DMS79 (cell line): ENCODE measurements at places on chromosomes 16 and 17.

DNA sequence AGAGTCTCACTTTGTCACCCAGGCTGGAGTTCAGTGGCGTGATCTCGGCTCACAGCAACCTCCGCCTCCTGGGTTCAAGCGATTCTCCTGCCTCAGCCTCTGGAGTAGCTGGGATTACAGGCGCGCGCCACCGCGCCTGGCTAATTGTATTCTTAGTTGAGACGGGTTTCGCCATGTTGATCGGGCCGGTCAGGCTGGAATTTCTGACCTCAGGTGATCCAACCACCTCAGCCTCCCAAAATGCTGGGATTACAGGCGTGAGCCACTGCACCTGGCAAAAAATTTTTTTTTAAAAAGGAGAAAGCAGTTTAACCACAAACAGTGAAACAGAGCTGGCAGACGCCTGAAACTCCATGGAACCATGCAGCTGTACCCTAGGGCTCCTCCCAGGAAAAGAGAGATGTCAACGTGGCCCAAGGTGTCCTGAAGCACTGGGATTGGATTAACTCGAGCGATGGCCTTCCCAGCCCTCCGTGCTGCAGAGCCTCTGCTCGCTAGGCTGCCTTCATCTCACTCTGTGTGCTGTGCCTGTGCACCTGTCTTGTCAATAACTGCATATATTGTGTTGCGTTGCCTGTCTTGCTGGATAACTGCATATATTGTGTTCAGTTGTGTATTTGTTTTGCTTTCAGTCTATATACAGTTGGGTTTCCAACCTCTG lies 29.6 kb upstream of the FOXK2 start:
- DNase-seq, result no peak

- no peak for DNase-seq
These were observed 422.9 kb downstream of the WWOX start for GRCh38 chr16:78522327-78522726.

DNA sequence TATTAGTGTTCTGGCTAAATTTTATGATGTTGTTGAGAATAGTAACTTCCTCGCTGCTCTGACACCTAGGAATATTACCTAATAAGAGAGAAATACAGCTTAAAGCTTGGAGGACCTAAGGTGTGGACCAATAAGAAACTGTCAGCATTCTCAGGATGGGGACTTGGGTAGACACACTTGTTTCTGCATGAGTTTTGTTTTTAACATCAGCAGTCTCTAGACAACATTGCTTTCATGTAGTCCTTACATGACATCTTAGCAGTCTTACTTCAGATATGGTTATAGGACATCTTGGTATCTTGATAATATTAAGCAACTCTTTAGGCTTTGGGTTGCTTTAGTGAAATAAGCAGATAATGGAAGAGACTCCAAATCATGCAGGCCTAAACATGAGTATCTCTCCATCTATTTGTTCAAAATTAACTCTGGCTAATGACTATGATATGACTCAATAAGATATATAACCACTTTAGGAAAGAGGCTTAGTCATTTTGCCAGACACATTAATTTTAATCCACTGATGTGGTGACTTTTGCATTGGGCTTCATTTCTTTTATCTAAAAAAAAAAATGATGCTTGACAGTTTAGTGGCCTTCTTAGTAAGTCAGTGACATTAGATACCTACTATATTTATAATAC lies 84.5 kb downstream of the WNT3 start:
- DNase-seq, result no peak

DNA sequence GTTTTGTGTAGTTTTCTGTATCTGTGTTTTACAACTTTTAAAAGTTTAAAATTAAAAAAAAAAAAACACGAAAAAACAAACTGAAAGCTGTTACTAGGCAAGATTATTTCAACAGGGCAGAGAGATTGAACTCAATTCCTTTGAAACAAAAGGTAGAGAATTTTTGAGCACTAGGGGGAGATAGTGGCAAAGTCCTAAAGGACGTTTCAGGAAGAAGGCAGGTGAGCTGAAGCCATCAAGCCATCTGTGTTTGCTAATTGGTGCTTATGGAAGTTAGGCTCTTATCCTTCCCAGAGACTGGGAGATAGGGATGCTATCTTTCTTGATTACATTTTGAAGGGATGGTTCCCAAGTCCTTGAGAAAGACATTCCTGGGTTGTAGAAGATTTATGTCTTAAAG lies 70.6 kb upstream of the CLEC3A start:
- no peak for DNase-seq

- DNase-seq, result no peak
These were observed 92.2 kb upstream of the CACNG3 start for GRCh38 chr16:24163935-24164334.

DNA sequence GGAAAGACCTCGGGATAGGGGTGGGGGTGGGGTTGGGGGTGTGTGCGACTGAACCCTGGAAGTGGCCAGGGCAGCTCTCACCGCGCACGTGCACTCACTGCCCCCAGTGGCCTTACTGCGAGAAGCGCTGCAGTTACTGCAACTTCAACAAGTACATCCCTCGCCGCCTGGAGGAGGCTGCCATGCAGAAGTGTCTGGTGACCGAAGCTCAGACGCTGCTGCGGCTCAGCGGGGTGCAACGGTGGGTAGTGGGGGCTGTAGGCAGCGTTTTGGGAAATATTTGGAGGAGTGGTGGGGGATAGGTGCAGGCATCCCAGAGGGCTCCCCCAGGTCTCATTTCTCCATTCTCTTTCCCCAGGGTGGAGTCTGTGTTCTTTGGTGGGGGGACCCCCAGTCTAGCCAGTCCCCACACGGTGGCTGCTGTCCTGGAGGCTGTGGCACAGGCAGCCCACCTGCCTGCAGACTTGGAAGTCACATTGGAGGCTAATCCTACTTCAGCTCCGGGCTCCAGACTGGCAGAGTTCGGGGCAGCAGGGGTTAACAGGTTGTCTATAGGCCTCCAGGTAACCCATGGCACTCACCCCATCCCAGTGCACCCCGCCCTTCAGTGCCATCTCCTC lies 972 bp downstream of the RSAD1 start:
- peak; percentile 65 for DNase-seq

GRCh38 chr16:51286272-51286671 lies 135.2 kb upstream of the SALL1 start:
- DNase-seq, result no peak

GRCh38 chr16:15492091-15492740 lies 57.8 kb downstream of the BMERB1 start:
- DNase-seq, result no peak

DNA sequence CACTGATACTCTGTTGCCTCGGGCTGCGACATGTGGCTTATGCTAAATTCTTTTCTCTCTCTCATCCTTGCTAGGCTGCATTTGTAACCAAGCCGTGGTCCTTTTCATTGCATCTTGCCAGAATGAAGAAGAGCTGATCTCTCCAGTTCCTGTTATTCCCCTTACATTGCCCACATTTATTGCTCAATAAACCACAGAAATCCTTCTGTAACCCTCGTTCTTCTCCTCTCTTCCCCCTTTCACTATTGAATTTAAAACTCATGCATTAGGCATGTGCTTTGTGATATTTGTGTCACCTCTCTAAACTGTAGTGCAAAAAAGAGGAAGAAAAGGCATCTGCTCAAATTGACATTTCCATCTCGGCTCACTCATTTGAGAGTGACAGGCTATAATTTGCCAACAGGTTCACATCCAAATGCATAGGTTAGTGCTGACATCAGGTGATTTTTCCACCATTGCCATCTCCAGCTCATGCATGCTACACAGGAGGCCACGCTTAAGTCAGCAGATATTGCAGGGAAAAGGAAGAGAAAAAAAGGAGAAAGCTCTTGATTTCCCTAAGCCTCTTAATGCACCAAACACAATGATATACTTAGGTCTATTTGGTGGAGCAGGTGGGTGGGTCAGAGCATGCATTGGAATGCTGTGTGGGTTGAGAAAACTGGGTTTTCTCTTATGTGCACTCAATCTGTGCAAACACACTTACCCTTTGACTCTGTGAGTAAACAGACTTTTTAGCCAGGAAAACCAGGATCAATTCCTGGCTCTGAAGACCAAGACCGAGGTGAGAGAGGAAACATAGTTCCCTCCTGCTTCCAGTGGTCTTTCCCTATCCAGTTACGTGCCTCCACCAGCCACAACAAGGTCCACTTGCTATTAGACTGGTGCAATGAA lies 642.7 kb downstream of the HS3ST4 start:
- DNase-seq, result no peak

DNA sequence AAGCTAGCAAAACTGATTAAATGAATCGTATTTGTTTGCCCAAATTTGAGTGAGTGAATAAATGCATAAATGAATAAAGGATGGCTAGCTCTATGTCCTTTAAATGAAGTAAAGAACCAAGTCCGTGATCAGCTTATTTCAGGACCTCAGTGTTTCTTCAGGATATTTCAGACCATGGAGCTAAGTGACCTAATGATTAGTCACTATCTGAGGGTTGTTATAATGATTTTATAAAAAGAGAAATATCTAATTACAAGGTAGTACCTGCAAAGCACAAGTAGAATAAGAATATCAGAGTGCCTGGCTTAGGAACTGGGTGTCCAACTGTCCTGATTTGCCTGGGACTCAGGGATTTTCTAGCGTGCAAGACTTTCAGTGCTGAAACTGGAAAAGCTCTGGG lies 12.5 kb downstream of the KCNJ2 start:
- no peak for DNase-seq

- DNase-seq, result no peak
These were observed 21.5 kb downstream of the IRX5 start for GRCh38 chr16:54952195-54952594.

DNA sequence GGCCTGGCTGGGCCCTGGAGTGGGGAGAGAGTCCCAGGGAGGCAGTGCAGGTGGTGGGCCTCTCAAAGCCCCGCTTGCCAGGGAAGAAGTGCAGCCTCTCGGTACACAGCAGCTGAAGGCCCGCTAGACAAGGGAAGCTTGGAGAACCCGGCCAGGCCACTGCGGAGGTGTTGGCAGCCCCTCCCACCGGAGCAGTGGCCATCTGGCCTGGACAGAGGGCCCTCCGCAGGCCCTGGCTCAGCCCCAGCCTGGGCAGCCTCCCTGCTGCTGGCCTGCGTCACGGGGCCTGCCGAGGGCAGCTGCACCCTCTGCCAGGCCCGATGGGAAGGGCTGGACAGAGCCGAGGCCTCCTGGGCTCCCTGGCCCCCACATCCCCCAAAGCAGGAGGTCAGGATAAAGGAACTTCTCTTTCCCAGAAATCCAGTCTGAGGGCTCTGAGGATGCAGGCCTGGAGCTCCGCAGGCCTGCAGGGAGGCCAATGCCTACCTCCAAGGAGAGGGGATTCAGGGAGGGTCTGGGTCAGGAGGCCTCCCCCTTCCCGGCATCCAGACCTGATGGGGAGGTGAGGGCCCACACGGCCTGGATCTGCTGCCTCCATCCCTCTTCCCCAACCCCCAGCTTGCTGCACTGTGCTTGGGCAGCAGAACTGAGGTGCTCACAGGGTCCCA lies 4.3 kb downstream of the SPPL2C start:
- no peak for DNase-seq

DNA sequence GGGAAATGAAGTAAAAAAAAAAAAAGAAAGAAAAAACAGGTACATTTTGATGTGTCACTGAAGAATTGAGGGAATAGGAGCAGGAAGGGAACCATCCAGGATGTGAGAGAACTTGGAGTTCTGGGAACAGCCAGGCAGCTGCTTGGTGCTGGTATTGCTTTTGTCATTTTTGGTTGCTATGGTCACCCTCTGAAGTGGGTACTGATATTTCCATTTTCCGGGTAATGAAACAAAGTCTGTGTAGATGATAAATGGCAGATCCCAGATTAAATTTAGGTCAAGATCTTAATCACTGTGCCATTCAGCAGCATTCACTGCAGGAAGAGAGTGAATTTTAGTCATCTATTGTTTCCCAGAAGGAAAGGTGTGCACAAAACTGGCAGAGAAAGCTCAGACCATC lies 93.6 kb downstream of the ABCA8 start:
- no peak for DNase-seq

- no peak for DNase-seq
These were observed 16.4 kb downstream of the LYRM1 start for GRCh38 chr16:20916942-20917341.

DNA sequence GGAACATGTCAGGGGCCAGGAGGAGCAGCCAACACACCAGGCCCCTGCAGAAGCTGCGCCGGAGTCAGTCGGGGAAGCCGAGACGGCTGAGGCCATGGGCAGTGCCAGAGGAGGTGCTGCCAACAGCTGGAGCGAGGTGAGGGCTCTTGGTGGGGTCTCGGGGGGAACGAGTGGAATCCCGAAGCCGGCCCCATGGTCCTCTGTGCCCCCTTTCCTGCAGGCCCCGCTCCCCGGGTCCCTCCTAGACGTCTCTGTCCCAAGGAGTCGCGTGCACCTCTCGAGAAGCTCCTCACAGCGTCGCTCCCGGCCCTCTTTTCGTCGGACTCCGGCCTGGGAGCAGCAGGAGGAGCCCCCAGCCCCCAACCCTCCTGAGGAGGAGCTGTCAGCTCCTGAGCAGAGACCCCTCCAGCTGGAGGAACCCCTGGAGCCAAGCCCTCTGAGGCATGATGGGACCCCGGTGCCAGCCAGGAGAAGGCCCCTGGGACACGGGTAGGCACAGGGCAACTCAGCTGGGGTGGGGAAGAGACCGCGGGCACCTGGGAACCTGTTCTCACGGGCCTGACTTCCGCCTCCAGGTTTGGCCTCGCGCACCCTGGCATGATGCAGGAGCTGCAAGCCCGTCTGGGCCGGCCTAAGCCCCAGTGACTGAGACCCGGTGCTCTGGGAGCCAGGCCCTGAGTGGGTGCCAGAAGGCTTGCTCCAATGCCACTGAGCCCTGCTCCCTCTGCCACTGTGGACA lies 3.6 kb downstream of the APOBR start:
- no peak for DNase-seq

- peak; percentile 6 for DNase-seq
These were observed 1.1 kb upstream of the USP32 start for GRCh38 chr17:60392845-60393702.

DNA sequence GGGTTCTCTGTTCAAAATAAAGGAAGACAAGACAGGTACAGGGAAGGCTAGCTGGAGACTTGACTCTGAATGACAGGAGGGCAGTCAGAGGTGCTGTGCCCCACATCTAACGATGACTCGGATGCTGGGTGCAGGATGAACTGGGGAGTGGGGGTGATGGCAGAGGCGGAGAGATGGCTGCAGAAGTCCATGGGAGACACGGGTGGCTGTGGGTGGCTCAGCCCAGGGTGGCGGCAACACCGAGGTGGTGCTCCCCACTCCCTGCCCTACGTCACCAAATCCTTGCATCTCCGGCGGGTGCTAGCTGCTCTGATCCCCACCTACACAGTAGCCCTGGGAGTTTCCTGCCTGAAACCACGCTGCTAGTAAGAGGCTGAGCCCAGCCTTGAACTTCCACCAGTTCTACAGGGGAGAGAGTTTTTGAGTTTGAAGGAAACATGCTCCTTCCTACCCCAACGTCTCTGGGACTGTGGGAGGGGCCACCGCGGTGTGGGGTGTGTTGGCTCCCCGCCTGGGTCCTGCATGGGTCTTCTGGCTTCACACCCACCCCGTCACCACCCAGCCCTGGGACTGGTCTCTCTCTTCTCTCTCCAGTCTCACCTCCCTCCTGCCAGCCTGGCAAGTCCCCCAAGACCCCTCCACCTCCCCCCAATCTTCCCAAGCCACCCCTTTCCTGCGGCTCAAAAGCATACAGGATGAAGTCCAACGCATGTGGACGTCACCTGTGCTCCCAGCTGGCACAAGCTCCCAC lies 4.5 kb downstream of the GSG1L start:
- no peak for DNase-seq
